ENCODE measurements at places on chromosomes 7 and 10. TPM values are rescaled to one million over a fixed set of nuclear protein-coding genes. Genes with fewer than 3 reads are reported as not detected.

DNA sequence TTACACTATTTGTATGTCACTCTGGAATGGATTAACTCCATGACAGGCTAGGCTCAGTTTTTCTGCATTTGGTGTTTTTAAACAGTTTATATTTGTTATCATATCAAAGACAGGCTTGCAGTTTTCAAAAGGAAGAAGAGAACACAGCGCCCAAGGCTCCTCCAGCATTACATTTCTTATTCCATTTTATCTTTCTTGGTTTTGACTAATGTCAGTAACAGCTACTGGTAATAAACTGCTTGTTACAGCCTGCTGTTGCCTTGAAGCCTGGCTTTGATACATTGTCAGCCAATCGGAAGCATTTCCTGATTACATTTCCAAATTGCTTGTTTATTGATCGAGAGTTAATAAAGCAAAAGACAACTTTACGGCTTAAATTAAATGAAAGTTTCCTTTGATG is 166.0 kb upstream of the MDFIC start:
- DNase-seq: no peak

DNA sequence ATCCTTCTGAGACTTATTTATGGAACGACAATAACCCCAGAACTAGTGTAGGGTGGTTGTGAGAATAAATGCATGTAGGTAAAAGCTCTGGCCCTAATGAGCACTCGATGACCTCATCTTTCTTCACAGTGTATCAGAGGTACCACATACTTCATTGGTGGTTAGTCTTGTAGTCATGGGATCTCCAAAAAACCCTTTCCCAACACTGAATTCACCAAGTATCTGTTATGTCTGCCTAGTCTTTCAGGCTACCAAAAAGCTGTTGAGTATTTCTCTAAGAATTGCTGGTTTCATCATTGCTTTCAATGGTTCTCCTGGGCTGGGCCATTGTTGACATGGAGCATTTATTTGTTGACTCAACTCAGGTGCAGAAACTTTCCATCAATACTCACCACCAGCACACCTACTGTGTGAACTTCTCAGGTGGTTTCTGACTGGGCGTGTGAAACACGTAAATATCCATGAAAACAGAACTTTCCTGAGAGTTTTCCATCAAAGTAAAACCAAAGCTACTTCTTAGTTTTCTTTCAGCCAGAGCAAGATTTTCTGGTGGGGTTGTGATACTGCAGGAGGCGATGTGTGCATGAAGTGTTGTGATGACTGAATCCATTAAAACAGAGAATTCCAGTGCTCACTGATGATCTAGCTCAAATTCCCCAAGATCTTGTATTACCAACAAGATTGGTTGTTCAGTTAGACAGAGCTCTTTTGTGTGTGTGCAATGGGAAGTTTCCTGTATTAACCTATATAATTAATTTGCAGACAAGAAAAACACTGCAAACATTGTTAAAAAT is 51.4 kb upstream of the SLC35B4 start:
- DNase-seq: no peak

GRCh38 chr7:29980151-29980550 is 9.4 kb downstream of the SCRN1 start:
- DNase-seq: no peak

DNA sequence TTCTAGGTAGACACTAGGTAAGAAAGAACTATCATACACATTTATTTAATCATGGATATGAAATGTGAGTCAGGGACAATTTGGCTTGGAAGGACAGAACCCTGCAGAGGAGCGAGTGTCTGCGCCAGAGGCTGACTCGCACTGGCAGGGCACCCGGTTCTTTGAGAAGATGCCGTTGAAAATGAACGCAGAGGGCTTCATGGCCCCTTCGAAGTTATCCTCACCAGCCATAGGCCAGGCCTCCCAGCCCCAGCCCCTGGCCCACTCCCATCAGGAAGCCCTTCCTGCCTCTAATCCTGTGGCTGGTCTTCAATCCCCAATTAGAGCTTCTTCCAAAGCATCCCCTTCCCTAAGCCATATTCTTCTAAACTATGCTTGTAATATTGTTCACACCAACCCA is 239.8 kb downstream of the TCERG1L start:
- no peak for DNase-seq

DNA sequence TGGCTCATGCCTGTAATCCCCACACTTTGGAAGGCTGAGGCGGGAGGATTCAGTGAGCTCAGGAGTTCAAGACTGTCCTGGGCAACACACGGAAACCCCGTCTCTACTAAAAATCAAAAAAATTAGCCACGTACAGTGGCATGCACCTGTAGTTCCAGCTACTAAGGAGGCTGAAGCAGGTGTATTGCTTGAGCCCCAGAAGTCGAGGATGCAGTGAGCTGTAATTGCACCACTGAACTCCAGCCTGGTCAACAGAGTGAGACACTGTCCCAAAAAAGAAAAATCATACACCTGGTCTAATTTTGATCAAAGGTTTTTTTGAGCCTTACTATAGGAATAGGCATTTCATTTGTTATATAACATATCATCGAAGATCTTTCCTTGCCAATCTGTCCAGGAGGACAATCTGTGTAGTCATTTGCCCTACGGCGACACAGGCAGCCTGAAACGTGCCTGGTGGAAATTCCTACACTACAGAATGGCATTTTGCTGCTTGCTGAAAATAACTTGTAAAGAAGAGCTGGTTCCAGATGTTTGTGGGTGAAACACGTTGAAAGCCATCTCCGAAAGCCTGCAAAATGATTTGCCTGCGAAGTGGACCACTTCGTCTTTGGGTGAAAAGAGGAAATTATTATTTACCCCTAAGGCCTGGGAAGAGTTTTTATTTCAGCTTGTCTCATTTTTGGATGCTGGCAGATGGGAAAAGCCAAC is 31.3 kb upstream of the GDI2 start:
- no peak for DNase-seq

Gene SEC31B
- 2.4 TPM for total RNA-seq

Gene C10orf67
- total RNA-seq: not detected

Data from pulmonary artery endothelial cell (primary cell).